Ovary (tissue), 10 donors: ENCODE measurements at places on chromosomes 7 and 10. TPM values are rescaled to one million over a fixed set of nuclear protein-coding genes. Genes with fewer than 3 reads are reported as not detected.

DNA sequence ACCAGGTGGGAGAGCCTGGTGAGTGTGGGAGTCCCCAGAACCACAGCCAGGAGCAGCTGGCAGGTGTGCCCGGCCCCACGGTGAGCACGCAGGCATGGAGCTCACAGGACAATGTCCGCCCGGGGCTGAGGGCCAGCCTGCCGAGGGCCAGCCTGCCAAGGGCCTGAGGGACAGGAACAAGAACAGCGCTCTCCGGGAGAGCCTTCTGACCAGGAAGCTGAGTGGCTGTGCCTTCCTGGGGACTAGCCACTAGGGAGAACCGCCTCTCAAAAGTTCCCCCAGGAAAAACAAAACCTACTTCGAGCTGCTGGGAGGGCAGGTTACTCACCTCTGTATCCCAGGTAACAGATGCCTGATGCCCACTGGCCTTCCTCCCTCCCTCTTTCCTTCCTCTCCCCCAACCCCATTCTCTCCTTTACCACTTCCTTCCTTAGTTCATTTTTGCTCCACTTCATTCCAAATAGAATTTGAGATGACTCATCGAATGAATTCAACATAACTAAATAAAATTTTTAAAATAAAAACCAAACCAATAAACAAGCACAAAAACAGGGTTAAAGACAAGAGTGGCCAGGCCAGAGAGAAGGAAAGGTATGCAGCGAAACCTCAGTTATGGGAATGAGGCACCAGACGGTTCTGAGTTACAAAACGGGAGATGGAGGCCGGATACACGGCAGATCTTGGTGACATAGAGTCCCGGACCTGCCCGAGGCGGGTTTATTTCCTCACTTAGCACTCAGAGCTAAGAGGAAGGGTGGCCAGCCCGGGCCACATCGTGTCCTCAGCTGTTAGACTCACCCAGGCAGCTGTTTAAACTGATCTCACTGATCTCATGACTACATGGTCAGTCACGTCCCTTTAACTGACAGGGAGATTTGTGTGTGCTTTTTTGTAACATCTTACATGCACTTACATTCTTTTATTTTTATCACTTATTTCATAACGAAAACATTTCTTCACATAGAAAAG is 128.5 kb downstream of the TNS3 start:
- H3K36me3 ChIP-seq: no peaks in the 10 kb centered on the region
- no peaks in the 10 kb centered on the region for H3K27me3 ChIP-seq
- peak; percentile 34 for DNase-seq
- peaks cover 28% of the 10 kb centered on the region for H3K4me1 ChIP-seq

DNA sequence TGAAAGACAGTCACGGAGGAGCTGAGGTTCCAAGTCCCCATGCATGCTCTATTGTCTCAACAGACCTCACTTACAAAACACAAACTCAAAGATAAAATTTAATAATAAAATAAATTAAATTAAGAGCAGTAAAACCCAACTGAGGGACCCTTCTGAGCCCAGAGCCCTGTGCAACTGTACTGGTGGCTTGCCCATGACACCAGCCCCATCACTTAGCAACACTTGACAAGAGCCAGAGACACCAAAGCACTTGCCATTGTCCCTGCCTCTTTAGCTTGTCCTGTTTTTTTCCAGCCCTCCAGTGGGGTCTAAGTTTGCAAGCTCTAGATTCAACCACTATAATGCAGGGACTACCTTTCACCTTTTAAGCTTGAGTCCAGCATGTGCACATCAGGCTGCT is 117.9 kb downstream of the JCAD start:
- no peak for DNase-seq
- no peaks in the 10 kb centered on the region for H3K27me3 ChIP-seq
- H3K36me3 ChIP-seq: no peaks in the 10 kb centered on the region
- H3K4me3 ChIP-seq: no peak overlapping the region
- no peaks in the 10 kb centered on the region for H3K4me1 ChIP-seq

- H3K27me3 ChIP-seq: no peaks in the 10 kb centered on the region
- no peaks in the 10 kb centered on the region for H3K36me3 ChIP-seq
- H3K27ac ChIP-seq: no peak overlapping the region
- DNase-seq: no peak
- no peak overlapping the region for H3K4me3 ChIP-seq
- peaks cover 6% of the 10 kb centered on the region for H3K4me1 ChIP-seq
These were observed 1.5 kb upstream of the ZNF3 start for GRCh38 chr7:100082978-100083377.

- no peak overlapping the region for H3K27ac ChIP-seq
- H3K27me3 ChIP-seq: peaks cover 5% of the 10 kb centered on the region
- H3K4me3 ChIP-seq: no peak overlapping the region
- no peak for DNase-seq
These were observed 4.8 kb downstream of the MNX1 start for GRCh38 chr7:157005456-157006204.

GRCh38 chr10:97705006-97705670 is 8.4 kb upstream of the MARVELD1 start:
- no peak overlapping the region for H3K4me3 ChIP-seq
- no peaks in the 10 kb centered on the region for H3K27me3 ChIP-seq
- H3K4me1 ChIP-seq: peaks cover 3% of the 10 kb centered on the region

DNA sequence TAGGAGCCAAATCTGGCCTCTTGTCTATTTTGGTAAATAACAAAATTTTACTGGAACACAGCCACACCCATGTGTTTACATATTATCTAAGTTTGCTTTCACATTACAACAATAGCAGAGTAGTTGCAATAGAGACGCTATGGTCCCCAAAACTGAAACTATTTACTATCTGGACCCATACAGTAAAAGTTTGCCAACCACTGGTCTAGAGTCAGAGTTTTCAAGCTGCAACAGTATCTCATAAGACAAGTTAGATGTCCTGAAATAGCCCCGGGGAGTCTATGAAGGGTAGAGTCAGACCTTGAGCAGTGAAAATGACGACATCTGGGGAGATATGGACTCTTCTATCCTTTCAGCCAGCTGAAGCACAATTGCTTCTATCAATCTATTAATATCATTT is 74.2 kb downstream of the CTNNA3 start:
- DNase-seq: no peak
- no peak overlapping the region for H3K27ac ChIP-seq
- H3K4me1 ChIP-seq: no peaks in the 10 kb centered on the region
- H3K27me3 ChIP-seq: no peaks in the 10 kb centered on the region

The FRG2B gene
- total RNA-seq: not detected

DNA sequence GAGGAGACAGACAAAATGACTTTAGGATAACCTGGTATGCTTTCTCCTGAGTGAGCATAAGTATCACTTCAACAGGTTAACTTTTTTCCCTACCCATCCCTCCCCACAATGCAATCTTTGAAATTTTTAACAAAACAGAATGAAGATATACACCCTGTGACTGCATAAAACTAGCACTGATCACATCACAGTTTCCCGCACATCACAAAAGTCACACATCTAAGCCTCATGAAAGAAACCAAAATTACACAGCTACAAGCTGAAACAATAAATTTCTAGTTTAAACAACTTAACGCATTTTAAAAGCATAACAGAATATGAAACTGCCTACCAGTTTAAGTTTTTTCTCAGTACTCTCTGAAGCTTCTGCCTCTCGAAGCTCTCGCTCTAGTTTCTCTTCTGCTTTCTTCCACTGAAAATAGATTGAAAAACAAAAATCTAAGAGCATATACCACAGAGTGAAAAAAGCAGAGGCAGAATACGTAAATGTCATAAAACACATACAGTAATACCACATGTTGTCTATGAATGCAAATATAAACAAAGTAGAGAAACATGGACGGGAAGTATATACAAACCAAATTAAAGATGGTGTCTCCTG is 18.1 kb downstream of the NOC3L start:
- no peak for DNase-seq
- H3K4me3 ChIP-seq: no peak overlapping the region
- H3K4me1 ChIP-seq: no peaks in the 10 kb centered on the region
- no peaks in the 10 kb centered on the region for H3K27me3 ChIP-seq

The CC2D2B gene
- 1.2 TPM for total RNA-seq

GRCh38 chr7:81776948-81777630 is 7.2 kb upstream of the HGF start:
- H3K27me3 ChIP-seq: no peaks in the 10 kb centered on the region
- H3K36me3 ChIP-seq: no peaks in the 10 kb centered on the region
- no peaks in the 10 kb centered on the region for H3K4me1 ChIP-seq
- no peak overlapping the region for H3K27ac ChIP-seq

DNA sequence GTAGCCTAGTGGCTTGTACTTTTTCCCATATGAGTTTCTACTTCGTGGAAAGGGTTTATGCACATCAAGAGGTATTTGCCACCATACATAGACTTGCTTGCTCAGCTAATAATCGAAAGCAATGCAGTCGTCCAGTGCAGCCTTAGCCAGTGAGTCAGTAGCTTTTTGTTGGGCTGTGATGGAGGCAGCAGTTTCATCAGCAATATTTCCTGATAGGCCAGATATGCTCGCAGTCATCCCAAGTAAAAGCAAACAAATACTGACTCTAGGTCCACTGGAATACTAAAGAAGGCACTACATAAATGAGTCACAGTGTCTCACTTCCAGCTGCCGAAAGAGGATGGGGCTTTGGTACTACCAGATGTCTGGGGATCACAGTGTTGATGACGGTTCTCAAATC is 2.1 kb upstream of the BNIP3 start:
- no peaks in the 10 kb centered on the region for H3K27me3 ChIP-seq
- no peak overlapping the region for H3K27ac ChIP-seq
- no peaks in the 10 kb centered on the region for H3K36me3 ChIP-seq
- H3K4me3 ChIP-seq: no peak overlapping the region
- peaks cover 8% of the 10 kb centered on the region for H3K4me1 ChIP-seq
- no peak for DNase-seq

GRCh38 chr10:75487755-75488125 is 56.3 kb downstream of the LRMDA start:
- no peak overlapping the region for H3K4me3 ChIP-seq
- no peaks in the 10 kb centered on the region for H3K27me3 ChIP-seq
- no peak overlapping the region for H3K27ac ChIP-seq
- H3K36me3 ChIP-seq: no peaks in the 10 kb centered on the region

GRCh38 chr10:101000127-101000914 is 713 bp downstream of the LZTS2 start:
- peak; percentile 52 for DNase-seq
- H3K4me1 ChIP-seq: peaks cover 16% of the 10 kb centered on the region

DNA sequence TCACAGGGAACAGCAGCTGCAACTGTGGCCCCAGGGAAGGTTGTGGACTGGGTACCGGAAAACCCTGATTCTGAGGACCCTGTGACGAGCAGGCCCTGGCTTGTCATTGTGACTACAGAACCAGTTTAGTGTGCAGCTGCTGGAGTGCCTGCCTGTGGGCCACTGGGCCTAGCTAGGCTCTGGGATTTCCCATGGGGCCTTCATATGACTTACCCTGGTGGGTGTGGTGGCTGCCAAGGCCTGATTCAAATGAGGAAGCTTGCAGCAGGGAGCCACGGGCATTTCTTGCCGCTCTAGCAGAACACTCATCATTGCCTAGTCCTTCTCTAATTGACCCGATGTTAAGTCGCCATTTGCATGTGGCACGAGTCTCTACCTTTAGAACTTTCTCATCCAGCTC is 14.7 kb upstream of the CAMK2G start:
- H3K27ac ChIP-seq: no peak overlapping the region
- H3K36me3 ChIP-seq: no peaks in the 10 kb centered on the region
- no peaks in the 10 kb centered on the region for H3K27me3 ChIP-seq
- H3K4me3 ChIP-seq: no peak overlapping the region

The HOXA5 gene
- total RNA-seq: 0.97 TPM

DNA sequence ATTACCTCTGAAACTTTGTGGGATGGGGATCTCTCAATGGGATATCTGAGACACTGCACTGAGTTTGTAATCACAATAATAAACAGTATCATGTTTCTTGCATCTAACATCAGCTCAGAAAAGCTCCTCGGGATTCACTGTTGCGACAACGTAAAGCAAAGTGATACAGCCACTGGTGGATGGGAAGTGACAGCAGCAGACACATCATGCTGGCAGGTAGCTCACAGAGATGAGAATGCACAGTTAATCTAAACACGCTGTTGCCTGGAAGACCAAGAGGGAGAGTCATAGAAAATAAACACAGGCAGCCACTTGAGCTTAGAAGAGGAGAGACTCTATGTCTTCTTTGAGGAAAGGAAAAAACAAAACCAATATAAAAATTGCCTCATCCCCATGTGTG is 513.8 kb downstream of the MAGI2 start:
- no peaks in the 10 kb centered on the region for H3K4me1 ChIP-seq
- H3K27ac ChIP-seq: no peak overlapping the region
- no peak for DNase-seq
- H3K27me3 ChIP-seq: no peaks in the 10 kb centered on the region

The CLCN1 gene
- not detected for total RNA-seq

The NEUROG3 gene
- not detected for total RNA-seq

GRCh38 chr7:127789031-127789430 is 137.0 kb downstream of the SND1 start:
- no peaks in the 10 kb centered on the region for H3K27me3 ChIP-seq
- H3K27ac ChIP-seq: no peak overlapping the region
- no peak overlapping the region for H3K4me3 ChIP-seq
- no peak for DNase-seq
- no peaks in the 10 kb centered on the region for H3K36me3 ChIP-seq

DNA sequence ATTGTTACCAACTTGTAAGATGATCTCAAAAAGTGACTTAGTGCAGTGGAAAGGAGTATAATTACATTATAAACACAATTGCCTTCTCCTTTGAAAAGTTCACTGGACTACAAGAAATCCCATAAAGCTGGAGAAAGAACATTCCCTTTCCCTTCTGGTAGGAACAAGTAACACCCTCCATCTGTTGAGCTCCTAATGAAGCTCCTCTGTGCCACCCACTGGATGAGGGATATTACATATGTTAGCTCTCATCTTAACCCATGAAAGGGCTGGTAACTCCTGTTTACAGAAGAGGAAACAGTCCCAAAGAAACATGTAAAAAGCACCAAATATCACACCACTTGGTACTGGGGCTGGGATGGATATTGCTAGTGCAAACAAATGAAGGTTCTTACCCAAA is 8.1 kb downstream of the PGAM1 start:
- no peaks in the 10 kb centered on the region for H3K27me3 ChIP-seq
- H3K36me3 ChIP-seq: no peaks in the 10 kb centered on the region
- DNase-seq: no peak
- H3K4me3 ChIP-seq: no peak overlapping the region

- no peak overlapping the region for H3K4me3 ChIP-seq
- no peaks in the 10 kb centered on the region for H3K36me3 ChIP-seq
- no peaks in the 10 kb centered on the region for H3K27me3 ChIP-seq
- H3K27ac ChIP-seq: no peak overlapping the region
- DNase-seq: no peak
These were observed 52.5 kb upstream of the USP6NL start for GRCh38 chr10:11663763-11664555.

GRCh38 chr7:74418538-74418937 is 35.2 kb upstream of the GTF2IRD1 start:
- no peak overlapping the region for H3K27ac ChIP-seq
- H3K4me3 ChIP-seq: no peak overlapping the region
- H3K36me3 ChIP-seq: no peaks in the 10 kb centered on the region
- no peaks in the 10 kb centered on the region for H3K4me1 ChIP-seq
